GM12865 (cell line): ENCODE measurements at places on chromosomes 2 and 18.
A peak's percentile ranks its signal among the peaks of the same experiment; 100 is the strongest.

GRCh38 chr2:197713271-197713670 is 8.1 kb downstream of the MARS2 start:
- DNase-seq: no peak

GRCh38 chr18:49024804-49025421 is 74.1 kb upstream of the SMAD7 start:
- no peak for DNase-seq

- DNase-seq: no peak
These were observed 705.3 kb downstream of the SOCS6 start for GRCh38 chr18:70994116-70994515.

DNA sequence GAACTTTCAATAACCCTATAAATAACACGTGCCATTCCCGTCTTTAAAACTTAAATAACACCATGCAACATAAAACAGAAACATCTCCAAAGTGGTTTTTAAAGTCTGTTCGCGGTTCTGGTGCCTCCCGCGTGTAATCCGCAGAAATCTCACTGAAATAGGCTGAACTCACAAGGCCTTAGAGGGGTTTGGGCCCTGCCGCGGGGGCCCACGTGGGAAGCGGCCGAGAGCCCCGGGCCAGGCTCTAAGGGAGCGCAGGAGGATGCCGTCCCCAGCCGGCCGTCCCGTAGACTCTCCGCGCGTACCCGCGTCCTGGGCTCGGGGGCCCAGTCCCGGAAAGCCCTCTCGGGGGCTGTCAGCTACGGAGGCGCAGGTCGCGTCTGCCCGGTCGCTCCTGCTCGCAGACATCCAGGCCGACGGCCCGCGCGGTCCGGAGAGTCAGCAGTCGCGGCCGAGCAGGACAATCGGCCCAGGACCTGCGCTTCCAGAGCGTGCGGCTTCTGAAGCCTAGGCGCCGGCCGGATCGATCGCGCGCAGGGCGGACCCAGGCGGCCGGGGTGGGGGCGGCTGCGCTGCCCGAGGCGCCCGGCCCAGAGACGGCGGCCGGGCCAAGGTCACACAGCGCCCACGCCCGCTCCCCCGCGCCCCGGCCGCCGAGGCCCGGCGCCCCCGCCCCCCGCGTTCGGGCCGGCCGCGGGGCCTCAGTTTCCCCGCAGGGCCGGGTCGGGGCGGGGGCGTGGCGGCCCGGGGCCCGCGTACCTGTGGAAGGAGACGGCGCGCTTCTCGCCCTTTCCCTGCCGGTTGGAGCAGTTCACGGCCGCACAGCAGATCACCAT is 558 bp downstream of the THAP4 start:
- DNase-seq: peak; percentile 64

DNA sequence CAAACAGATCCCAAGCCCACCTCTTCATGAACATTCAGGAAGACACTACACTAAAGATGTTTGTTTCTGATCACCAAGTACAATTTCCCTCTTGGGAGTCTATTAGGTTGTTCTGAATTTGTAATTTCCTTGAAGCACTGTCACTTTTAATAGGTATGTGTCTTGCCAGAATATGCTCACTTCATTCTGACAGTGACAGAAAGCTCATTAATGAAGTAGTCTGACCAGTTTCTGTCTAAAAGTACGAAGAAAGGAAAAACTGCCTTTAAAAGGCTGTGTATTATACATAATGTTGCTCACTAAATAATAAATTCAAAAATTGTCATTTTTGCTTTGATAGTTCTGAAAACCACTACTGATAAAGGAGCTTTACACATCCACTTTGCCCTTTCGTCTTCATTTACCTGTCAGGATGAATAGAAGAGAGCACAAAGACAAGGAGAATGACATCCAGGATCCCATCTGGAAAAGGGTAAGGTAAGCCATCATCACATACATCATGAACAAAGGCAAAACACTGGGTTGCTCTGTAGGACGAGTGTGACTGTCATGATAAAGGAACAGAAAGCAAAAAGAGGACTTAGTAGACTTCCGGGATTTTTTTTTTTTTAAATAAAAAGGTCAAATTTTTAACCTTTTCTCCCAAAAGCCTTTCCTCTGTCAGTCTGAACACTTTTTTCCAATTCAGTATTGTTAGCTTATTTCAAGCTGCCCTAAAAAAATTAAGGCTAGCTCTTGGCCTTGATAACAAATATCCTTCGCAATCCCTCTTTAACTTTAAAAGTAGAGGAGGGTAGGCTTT is 103.4 kb downstream of the METTL8 start:
- peak; percentile 38 for DNase-seq

DNA sequence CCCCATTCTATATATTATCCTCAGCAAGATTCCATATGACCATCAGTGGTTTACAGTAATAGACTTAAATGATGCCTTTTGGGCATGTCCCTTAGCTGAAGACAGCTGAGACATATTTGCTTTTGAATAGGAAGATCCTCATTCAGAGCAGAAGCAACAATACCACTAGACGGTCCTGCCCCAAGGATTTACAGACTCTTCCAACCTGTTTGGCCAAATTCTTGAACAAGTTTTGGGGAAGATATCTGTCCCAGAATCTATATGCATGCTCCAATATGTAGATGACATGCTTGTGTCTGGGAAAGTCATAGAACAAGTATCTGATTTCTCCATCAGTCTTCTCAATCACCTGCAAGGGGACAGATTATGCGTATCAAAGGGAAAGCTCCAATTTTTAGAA is 137.1 kb upstream of the RMP24 start:
- no peak for DNase-seq

- DNase-seq: no peak
These were observed 96.3 kb downstream of the UPP2 start for GRCh38 chr2:158197940-158198339.

GRCh38 chr2:212903413-212903812 is 248.0 kb downstream of the IKZF2 start:
- no peak for DNase-seq

DNA sequence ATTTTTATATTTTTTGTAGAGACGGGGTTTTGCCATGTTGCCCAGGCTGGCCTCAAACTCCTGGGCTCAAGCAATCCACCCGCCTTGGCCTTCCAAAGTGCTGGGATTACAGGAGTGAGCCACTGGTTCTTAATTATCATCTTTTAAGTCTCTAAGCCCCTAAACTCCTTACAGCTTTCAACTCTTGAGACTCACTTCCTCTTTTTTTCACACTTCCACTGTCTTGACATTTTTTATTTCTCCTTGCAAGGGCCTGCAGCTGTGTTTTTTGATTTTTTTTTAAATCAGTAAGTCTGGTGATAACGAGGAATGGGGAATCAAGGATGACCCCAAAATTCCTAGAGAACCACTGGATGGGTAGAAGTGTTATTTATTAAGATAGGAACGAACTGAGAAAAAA is 8.6 kb upstream of the ABCB11 start:
- peak; percentile 18 for DNase-seq

DNA sequence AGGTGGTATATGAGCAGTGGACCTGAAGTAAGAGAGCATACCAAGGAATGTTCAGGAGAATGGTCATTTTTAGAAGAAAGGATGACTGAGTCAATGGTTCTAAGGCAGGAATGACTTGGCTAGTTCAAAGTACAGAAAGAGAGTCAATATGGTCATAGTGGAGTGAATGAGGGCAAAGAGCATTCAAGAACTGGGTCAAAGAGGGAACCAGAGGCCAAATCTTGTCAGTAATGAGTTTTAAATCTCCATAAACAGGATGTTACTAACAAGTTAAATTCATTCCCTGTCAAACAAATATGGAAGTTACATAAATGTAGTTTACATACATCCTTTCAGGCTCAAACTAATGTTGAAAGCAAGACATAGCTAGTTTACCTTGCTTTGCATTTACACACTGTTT is 16.1 kb downstream of the CALCRL start:
- no peak for DNase-seq

- DNase-seq: no peak
These were observed 5.0 kb downstream of the C1D start for GRCh38 chr2:68057658-68058396.

DNA sequence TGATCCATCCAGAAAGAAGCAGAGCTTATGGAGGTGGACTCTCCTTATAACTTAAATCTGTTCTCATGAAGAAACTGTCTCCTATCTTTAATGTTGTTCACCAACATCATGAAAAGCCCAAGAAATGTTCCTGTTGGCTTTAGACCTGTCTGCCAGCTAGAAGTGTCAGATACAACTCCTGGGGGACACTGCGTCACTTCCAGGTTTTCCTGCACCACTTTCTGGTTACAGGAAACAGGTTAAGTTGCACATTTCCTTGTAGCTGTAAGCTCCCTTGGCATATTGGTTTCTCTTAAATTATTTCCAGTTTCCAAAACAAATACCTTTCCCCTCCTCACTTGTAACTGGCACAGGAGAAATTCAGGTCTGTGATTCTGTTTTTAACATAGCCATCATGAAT is 2.9 kb downstream of the CEP68 start:
- no peak for DNase-seq

GRCh38 chr2:159550231-159550630 is 66.1 kb downstream of the BAZ2B start:
- no peak for DNase-seq

DNA sequence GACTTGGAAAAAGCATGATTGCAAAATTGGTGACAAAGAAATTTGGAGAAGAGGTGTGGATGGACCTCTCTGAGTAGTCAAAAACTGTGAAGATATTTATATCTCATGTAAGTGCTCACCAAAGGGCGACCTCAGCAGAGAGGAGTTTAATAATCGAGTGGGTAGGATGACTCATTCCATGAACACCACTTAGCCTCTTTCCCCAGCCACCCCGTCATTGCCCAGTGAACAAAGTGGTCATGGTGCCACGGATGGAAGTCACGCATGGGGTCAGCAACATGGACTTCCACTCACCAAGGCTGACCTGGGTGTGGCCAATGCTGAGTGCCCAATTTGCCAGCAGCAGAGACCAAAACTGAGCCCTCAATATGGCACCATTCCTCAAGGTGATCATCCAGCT is 997.4 kb upstream of the GYPC start:
- DNase-seq: peak; percentile 37

DNA sequence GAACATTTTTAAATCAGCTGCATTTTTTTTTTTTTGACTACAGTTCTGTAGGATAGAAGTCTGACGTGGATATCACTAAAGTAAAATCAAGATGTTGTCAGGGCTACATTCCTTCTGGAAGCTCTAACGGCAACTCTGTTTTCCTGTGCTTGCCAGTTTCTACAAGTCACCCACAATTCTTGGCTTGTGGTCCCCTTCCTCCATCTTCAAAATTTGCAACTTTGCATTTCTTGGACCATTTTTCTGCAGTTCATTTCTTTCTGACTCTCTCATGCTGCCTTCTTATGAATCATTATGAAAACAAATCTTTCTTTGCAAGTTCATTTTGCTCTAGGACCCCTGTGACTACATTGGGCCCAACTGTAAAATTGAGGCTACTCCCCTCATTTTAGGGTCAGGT is 367.9 kb downstream of the DSC3 start:
- DNase-seq: no peak
